Epithelial cell of umbilical artery (primary cell): ENCODE measurements at places on chromosomes 1 and 21. TPM values are rescaled to one million over a fixed set of nuclear protein-coding genes. Genes with fewer than 3 reads are reported as not detected.

LRRN2 gene
- total RNA-seq: not detected in 2 replicates

CD1D gene
- total RNA-seq: not detected in 2 replicates

GJB5 gene
- total RNA-seq: not detected in 2 replicates

WNT3A gene
- total RNA-seq: not detected in 2 replicates

AMY1A gene
- not detected in 2 replicates for total RNA-seq

S100A7 gene
- total RNA-seq: not detected in 2 replicates

TFAP2E gene
- total RNA-seq: under 0.01 TPM in 1 of 2 replicates, not detected in the other
